ENCODE measurements at places on chromosomes 2 and 18. TPM values are rescaled to one million over a fixed set of nuclear protein-coding genes. Genes with fewer than 3 reads are reported as not detected.

Gene NT5C1B
- total RNA-seq = not detected

GRCh38 chr18:13285874-13286273 is 67.3 kb downstream of the LDLRAD4 start:
- peak; percentile 28 for DNase-seq

- no peak for DNase-seq
Observed at GRCh38 chr2:217706095-217706494, 296.7 kb downstream of the TNS1 start.

GRCh38 chr2:200300638-200301314 is 5.7 kb upstream of the SPATS2L start:
- DNase-seq = peak; percentile 23

Gene KIAA2012
- not detected for total RNA-seq

Gene NETO1
- not detected for total RNA-seq

DNA sequence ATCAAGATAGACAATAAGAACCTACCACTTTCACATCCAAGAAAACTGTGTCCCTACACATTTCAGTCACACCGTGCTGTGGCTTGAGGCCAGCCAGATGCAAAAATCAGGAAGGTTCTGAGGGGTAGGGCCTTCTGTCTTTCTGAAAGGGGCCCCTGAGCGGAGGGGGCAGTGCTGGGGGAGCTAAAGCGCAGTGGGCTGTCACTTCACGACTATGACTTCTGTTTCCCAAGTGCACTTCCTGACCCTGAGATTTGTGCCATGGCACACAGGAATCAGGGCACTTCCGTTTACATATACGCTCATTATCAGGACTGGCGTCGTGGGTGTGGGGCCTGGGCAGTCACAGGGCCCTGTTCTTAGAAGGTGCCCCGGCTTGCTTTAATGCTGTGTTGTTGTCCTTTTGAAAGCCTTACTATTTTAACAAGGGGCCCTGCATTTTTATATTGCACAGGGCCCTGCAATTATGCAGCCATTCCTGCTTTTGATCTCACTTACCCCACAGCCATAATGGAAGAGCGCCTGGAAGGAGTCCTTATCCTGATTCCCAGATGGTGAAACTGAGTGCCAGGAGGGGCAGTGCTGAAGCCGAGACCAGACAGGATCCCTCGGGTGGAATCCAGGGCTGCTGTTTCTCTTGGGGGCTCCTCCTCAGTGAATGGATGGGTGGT is 620 bp downstream of the NGEF start:
- DNase-seq = no peak

Gene CCDC141
- total RNA-seq = not detected

Gene SLC14A1
- not detected for total RNA-seq

Gene CDCA7
- 27.7 TPM for total RNA-seq

DNA sequence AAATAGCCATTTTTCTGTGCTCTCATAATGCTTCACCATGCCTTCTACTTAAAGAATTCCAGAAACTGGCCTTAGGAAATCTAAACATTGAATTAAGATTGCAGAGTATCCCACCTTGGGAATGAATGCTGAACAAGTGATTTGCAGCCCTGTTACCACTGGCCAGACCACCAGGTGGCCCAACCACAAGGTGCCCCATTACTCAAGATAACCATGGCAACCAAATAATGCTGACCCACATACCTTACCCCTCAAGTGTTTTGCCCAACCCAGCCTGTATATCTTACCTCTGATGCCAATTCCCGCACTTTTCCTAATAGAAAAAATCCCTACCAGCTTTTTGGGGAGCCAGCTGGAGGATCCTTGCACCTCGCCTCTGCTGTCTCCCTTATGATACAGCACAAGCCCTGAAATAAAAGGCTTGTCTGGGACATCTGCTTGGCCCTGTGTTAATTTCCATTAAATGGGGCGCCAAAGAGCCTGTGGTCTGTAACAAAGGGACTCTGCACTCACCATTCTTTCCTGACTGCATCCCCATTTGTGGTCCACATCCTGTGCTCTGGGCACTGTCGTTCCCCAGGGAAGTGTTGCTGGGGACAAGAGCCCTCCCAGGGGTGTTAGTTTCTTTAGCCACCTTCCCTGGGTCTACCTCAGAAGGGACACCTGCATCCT is 17.3 kb upstream of the KCNF1 start:
- DNase-seq = no peak

Gene ONECUT2
- total RNA-seq = 0.62 TPM

Data from endothelial cell of umbilical vein (primary cell).